CMK (cell line): ENCODE measurements at places on chromosomes 16 and 17.

DNA sequence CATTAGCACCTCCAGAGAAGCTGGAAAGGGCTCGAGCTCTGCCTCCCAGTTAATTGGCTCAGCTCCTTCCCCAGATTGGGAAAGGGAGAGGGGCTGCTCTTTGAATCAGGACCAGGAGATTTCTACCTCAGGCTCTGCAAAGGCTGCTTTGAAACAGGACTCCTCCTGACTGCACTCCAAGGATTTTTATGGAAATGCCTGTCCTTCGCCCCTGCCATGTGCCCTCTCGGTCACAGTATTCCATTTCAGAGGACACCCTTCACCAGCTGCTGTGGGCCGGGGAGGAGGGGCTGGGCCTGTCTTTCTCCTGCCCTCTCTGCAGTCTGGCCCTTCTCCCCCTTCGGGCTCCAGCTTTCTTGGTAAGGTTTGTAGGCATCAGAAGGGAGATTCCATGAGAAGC is 13.6 kb downstream of the MRM1 start:
- DNase-seq, result no peak

GRCh38 chr17:7322520-7323194 is 6.5 kb downstream of the NEURL4 start:
- no peak for DNase-seq

GRCh38 chr16:89707695-89708094 is 6.2 kb upstream of the SPATA2L start:
- no peak for DNase-seq

GRCh38 chr16:25419153-25419552 is 161.5 kb upstream of the ZKSCAN2 start:
- no peak for DNase-seq

GRCh38 chr17:50354776-50355175 is 8.8 kb downstream of the XYLT2 start:
- no peak for DNase-seq

GRCh38 chr16:56777482-56777881 is 47.6 kb downstream of the NUP93 start:
- DNase-seq, result no peak

DNA sequence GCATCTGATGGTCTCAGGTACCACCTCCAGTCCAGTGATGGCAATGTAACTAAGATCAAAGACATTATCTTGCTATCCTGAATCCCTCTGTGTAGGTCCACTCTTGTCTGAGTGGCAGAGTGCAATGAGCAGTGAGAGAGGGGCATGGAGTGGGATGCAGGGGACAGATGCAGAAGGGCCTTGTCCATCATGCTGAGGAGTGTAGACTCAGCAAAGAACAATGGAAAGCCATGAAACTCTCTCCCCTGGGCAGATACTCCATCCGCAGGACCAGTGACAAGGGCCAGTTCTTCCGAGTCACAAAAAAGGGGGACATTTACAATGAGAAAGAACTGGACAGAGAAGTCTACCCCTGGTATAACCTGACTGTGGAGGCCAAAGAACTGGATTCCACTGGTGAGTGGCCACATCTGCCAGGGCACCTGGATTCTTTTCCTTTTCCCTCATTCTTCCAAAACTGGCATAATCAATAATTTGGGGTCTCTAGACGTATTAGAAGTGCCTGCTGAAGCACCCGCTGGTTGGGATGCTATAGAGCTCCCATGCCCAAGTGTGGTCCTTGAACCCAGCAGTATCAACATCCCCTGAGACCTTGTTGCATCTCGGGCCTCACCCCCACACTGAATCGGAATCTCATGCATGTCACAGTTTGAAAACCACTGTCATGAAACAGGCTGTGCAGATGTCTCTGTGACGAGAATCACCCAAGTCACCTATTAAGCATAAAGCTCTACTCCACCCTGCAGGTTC is 29.5 kb downstream of the CDH5 start:
- no peak for DNase-seq

DNA sequence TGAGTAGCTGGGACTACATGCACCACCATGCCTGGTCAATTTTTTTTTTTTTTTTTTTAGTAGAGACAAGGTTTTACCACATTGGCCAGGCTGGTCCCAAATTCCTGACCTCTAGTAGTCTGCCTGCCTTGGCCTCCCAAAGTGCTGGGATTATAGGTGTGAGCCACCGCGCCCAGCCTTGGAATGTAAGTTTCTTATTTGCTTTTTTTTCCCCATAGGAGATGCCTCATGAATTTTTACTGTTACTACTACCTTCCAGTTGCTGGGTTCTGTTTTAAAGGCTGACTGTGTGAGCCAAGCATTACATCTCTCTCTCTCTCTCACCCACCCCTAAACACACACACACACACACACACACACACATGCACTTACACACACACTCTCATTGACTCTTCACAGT is 112.6 kb downstream of the RGS9 start:
- no peak for DNase-seq

DNA sequence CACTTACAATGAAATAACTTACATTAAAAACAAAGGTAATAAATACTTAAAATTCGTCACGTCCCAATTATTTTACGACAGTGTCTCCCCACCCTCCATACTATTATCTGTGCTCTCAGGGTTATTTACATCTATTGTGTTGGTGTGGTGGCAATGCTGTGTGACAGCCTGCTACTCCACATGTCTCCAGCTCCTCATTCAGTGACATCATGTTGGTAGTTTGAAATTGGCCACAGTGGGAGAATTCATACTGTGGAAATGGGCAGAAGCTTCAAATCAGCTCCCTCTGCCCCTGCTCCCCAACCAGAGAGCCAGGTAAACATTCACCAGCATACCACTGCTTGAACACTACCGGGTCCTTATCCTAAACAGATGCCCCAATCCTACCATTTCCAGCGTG is 6.3 kb downstream of the TNS4 start:
- DNase-seq, result no peak

DNA sequence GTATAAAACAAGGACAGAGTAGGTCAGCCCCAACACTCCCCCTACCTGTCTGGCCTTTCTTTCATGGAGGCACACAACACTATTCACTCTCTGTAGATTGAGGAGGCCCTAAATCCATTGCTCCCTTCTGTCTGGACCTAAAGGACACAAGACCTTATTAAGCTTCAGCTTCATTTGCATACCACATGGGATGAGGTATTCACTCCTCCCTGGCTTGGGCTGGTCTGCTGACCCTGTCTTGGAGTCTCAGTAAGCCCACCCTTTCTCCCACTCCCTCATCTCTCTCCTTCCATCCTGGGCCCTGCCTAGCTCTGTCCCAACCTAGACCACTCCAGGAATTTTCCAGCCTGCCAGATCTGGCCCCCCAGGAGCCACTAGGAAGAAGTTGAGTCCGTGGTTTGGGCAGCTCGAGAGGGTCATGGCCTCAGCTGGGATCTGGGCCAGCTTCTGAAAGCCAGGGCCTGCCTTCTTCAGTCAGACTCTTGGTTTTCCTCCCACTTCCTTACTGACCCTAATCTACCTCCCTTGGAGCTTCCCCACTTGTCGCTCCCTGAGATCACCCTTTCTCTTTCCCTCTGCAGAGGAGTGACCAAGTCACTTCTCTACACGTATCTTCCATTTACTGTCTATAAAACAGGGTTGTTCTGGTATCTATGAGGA is 6.5 kb upstream of the LLGL1 start:
- DNase-seq, result no peak

GRCh38 chr16:85557971-85558657 is 55.0 kb upstream of the GSE1 start:
- no peak for DNase-seq

DNA sequence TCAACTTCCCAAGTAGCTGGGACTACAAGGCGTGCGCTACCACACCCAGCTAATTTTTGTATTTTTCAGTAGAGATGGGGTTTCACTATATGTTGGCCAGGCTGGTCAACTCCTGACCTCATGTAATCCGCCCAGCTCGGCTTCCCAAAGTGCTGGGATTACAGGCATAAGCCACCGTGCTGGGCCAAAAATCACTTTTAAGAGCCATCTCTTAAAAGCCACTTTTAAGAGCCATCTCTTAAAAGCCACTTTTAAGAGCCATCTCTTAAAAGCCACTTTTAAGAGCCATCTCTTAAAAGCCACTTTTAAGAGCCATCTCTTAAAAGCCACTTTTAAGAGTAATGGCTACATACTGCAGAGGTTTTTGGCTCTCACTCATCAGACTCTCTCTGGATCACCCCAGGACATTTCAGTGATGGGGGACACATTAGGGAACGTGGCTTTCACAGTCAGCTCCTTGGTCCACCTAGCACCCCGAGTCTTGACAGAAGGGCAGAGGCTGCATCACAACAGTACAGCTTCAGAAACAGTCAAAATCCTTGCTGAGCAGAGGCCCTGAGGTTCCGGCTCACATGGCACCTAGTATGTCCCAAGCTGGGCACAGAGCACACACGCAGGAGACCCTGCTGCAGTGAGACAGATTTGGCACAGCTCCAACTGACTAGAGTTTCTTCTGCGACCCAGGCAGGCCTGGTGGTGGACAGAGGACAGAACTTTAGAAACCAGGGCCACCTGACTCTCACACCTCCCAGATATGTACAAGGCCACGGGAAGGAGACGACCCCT is 23.6 kb downstream of the RANBP10 start:
- DNase-seq, result no peak

- no peak for DNase-seq
Measured at GRCh38 chr17:58605470-58605869, 86.4 kb downstream of the TEX14 start.

GRCh38 chr17:12667299-12667958 is 1.7 kb downstream of the MYOCD start:
- DNase-seq, result no peak

- DNase-seq, result no peak
Measured at GRCh38 chr17:40695874-40696472, 7.6 kb downstream of the KRT24 start.

- no peak for DNase-seq
Measured at GRCh38 chr17:30093463-30094147, 23.0 kb upstream of the NSRP1 start.

DNA sequence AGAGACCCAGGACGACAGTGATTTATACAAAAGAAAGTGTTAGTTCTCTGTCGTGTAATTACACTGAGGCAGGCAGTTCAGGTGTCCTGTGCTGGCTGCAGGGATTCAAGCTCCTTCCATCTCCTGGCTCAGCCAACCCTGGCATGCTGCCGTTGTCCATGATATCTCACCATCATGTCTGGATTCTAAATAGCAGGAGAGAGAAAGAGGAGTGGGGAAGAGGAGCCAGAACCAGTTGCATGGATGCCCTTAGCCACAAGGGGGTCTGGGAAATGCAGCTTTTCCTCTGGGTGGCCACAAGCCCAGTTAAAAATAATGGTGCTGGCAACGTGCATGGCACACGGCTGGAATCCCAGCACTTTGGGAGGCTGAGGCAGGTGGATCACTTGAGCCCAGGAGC is 9.7 kb downstream of the C16orf54 start:
- no peak for DNase-seq

DNA sequence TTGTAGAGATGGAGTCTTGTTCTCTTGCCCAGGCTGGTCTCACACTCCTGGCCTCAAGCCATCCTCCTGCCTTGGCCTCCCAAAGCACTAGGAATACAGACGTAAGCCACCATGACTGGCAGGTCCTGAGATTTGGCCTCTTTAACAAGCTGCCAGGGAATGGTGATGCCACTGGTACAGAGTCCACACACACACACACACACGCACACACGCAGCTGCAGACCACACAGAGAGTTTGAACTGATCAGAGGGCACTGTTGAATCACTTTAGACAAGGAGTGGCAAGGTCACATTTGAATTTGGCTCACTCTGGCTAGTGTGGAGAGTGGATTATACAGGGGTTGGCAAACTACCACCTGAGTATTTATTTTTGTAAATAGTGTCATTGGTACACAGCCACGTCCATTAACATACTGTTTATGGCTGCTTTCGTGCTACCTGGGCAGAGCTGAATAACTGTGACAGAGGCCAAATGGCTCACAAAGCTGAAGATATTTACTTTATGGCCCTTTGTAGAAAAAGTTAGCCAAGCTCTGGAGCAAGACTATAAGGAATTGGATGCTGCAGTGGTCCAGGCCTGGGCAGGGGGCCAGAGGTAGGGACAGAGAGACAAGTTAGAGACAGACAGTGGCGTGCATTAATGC is 9.9 kb downstream of the ITPRIPL2 start:
- no peak for DNase-seq

- no peak for DNase-seq
Measured at GRCh38 chr17:63452046-63452961, 6.2 kb upstream of the CYB561 start.

DNA sequence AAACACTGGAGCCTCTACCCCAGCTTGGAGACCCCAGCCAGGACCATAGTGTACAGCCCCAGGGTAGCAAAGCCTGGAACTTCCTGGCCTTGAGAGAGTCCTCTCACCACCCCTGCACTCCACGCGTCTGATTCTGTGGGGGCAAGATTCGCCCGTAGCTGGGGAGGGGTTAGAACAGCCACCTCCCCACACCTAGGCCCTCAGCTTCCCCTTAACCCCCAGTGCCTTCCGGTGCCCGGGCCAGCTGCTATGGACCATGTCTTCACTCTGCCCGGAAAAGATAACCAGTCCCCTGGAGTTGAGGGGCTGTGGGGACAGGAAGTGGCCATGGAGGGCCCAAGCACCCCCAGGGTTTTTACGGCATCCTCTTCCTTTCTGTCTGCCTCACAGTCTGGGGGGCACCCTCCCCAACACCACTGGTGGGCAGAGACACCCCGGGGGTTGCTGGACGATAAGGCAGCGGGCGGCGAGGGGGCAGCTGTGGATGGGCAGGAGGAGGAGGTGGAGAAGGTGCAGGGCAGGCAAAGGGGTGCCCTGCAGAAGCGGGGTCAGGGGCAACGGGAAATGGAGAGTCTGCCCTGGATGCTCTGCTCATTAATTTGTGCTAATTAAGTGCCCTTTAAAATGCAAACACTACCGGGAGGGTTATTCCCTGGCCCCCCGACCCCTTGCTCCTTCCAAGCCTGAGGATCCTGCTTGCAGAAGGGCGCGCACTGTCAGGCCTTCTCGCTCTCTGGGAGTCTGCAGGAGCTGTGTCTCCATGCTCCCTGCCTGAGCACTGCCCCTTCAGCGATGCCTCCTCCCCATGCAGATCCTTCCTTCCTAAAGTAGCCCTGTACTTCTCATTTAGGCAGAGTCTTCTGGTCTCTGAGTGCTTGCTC is 2.4 kb downstream of the PRSS27 start:
- peak; percentile 63 for DNase-seq

DNA sequence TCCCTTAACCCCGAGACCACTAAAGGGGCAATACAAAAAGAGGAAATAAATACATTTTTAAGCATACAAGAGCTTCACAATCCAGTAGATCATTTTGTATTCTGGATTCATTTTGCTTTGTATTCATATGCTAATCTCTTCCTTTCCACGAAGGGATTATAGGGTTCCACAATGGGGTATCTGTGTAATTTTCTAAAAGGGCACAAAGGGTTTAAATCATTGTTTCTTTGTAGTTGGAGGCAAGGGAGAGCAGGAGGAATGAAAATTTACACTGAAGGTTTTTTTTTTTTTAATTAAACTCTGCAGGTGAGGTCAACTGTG is 592 bp upstream of the NUFIP2 start:
- DNase-seq, result no peak
